IMR-90 (cell line): ENCODE measurements at places on chromosomes 16 and 17.
A peak's percentile ranks its signal among the peaks of the same experiment; 100 is the strongest.

DNA sequence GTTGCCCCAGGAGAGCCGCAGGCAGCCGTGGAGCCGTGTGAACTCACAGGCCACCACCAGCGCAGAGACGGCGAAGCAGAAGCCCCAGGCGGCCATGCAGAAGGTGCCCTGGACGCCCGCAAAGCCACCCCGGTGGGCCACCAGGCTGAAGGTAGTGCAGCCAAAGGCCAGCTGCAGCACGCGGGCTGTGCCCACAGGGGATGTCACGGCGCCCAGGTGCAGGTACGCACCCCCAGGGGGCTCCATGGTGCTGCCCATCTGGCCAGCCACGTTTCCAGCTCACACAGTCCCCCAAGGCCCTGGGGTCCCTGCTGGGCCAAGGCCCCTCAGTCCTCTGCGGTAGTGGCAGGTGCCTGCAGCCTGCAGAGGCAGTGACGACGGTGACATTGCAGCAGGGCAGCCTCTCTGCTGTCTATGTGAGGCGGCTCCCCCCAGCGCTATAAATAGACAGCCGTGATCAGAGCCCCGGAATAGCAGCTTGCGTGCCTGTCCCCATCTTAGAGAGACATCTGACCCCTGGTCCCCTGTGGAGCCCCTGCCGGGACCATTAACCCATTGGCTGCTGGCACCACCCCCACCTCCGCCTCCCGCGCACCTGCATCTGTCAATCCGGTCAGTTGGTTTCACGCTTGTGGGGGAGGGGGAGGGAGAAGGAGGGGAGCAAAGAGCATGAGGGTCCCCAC is 4.5 kb upstream of the PYCR1 start:
- no peak for DNase-seq

GRCh38 chr16:67872631-67873434 is at the start of gene EDC4:
TSS of gene EDC4 (plus strand) at chr16:67873052. CDS start at chr16:67873262, 210 bp downstream.
- peak; percentile 78 for DNase-seq

DNA sequence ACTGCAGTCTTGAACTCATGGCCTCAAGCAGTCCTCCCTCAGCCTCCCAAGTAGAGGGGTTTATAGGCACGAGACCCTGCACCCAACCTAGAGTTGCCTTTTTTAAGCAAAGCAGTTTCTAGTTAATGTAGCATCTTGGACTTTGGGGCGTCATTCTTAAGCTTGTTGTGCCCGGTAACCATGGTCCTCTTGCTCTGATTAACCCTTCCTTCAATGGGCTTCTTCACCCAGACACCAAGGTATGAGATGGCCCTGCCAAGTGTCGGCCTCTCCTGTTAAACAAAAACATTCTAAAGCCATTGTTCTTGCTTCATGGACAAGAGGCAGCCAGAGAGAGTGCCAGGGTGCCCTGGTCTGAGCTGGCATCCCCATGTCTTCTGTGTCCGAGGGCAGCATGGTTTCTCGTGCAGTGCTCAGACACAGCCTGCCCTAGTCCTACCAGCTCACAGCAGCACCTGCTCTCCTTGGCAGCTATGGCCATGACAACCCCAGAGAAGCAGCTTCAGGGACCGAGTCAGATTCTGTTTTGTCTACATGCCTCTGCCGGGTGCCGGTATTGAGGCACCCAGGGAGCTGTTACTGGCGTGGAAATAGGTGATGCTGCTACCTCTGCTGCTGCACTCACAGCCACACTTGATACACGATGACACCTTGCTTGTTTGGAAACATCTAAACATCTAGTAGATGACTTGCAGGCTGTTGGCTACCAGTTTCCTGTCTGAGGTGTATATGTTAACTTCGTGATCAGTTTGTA is 3.3 kb downstream of the RPL13 start:
- DNase-seq, result no peak

DNA sequence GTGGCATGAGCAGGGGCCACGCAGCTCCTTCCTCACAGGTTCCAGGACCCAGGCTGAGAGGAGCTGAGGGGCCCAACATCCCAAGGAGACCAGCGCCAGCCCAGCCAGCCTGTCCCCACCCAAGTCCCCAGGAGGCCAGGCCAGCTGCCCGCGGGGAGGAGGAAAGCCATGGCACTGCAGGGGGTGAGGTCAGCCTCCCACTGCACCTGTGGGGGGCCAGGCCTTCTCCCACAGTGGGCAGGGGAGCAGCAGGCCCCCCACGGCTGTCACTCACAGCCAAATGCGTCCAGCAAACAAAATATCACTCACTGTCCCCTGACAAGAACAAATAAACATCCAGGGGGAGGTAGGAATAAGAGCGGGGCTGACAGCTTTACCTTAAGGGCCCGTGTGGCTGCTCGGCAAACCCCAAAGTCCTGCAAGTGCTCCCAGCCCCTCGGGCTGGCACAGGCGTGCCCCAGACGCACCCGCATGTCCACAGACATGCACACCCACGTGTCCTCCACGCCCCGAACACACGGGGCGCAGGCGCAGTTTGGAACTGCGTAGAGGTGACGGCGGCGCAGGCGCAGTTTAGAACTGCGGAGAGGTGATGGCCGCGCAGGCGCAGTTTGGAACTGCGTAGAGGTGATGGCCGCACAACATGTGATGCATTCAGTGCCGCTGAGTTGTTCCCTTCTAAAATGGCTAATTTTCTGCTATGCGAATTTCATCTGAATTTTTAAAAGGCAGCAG is 291.1 kb downstream of the FOXL1 start:
- DNase-seq, result no peak

DNA sequence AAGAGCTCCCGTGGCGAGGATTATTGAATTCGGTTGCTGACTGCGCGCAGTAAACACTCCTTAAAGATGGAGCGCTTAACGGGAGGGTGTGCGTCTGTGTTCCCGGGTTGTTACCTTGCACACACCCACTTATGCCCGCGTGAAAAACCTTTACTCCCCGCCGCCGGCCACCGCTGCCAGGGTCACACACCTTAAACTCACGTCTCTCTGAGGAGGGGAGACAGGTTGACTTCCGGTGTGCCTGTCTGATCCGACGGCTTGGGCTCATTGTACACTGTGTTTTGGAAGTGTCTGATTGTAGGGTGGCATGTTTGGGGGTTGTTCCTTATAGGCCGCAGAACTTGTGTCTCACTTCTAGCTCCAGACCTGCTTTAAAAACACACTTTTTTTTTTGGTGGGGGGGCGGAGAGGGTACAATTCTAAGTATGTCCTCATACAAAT is 66.8 kb downstream of the KPNA2 start:
- DNase-seq, result no peak

- peak; percentile 21 for DNase-seq
Observed at GRCh38 chr17:46916211-46916610, 6.7 kb upstream of the GOSR2 start.

DNA sequence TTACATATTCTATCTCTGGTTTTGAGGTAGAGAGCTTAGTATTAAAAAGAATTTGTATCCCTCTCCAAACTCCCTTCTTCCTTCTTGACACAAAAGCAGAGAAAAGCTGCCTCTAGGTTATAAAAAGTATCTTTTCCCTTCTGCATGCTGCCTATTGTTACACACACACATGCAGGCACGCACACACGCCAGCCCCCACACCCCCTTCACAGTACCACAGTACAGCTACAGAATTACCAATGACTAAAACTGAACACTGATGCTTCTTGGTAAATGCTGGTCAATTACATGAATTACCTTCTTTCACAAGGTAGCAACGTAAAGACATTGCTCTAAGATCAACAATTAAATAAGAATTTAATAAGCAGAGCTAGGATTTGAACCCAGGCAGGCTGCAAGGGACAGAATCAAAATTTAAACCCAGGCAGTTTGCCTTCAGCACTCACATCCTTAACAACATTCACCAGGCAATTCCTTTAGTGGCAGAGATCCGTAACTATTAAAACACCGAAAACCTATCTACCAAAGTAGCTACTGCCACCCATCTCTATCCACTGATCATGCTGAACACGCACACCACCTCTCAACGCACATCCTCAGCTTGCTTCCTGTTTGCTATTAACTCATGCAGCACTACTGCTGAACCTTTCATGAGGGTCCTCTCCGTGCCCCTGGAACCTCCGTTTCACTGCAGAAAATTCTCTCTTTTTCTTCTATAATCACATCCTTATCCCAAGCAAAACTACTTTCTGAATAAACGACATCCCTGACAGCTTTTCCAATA is 37.8 kb downstream of the YWHAE start:
- no peak for DNase-seq

DNA sequence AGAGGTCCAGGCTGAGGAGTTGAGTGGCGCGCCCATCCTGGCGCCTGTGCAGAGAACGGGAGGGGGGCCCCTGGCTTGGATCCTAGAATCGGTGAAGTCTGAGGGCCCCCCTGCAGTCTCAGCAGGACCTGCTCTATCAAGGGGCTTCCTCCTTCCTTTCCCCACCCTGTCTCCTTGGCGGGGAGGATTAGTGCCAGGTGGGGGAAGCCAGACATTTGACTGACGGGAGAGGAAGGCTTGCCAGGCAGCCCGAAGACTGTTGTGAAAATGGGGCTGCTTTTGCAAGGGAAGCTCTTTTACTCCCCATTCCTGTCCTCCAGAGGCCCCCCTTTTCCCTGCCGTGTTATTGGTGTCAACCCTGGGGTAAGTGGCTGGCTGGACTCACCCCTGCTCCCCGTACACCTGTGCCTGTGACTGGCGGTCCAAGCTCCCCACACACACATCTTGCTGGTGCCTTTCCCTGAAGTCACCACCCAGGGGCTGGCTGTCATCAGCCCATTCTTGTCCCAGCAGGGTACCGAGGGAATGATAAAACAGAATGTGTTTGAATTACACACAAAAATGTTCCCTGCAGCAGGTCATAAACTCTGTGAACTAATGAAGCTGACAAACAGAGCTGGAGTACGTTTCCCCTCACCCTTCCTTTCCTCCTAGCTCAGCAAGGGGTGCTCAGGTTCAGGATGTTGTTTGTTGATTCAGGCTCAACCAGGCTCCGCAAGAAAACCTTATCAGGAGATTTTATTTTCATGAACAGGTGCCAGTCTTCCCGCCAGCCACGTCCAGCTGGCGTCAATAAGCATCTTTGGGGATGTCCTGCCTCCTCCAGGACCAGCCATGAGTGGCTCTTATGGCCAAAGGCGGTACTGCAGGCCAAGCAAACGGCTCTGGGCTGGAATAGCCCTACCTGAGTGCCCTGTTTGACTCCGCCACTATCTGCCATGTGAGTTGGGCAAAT is 4.4 kb upstream of the ARMC7 start:
- peak; percentile 40 for DNase-seq

DNA sequence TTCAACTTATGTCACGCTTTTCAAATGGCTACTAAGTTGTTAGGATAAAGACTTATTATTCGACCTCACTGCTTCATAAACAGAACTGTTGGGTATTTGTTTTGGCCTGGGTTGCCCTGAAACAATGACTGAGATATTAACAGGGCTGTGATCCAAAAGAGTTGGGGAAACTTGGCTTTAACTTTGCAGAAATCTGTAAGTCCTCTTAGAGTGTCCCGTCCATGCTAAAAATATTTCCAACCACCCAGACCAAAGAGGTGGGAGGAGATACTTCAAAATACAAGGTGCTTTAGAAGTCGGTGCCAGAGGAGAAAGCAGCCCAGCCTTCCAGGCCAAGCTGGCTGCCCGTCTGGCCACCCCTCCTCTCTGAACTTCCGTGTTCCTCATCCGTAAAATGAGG is 16.1 kb upstream of the SPATA32 start:
- DNase-seq, result peak; percentile 23

DNA sequence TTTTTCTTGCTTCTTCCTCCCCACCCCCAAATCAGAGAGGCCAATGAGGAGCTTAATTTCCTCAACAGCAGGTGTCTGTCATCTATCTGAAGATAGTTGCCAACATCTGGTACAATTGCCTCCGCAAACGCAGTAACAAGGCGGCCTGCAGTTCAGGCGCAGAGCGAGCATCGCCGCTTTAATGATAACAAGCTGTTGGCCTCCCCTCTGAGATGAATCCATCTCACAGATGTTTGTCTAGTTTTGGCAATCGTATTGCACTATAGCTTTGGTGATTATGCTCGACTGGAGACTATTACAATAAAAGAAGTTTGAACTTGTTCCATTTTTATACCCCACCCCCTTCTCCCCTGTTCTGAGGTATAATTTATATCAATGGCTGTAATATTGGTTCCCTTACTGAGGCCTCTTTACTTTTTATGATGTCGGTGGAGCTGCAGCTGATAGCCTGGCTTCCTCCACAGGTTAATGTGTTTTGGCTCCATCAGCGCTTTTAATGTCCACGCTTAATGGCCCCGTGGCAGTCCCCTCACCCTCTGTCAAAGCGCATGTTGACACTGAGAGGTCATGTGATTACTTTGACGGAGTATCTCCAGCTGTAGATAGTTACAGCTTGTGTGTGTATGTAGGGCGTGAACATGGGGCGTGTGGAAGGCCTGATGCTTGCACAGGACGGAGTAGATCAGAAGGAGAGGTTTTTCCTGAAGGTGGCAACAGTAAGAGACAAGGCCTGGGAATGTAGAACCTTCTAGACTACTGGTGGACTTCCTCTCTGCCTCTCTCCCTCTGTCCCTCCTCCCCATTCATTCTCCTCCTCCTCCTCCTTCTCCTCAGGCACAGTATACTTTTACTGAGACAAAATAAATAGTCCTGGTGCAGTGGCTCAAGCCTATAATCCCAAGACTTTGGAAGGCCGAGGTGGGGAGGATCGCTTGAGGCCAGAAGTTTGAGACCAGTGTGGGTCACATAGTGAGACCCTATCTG is 164.7 kb downstream of the MSI2 start:
- no peak for DNase-seq

- DNase-seq, result no peak
Observed at GRCh38 chr16:86828202-86828601, 249.9 kb downstream of the FOXL1 start.

DNA sequence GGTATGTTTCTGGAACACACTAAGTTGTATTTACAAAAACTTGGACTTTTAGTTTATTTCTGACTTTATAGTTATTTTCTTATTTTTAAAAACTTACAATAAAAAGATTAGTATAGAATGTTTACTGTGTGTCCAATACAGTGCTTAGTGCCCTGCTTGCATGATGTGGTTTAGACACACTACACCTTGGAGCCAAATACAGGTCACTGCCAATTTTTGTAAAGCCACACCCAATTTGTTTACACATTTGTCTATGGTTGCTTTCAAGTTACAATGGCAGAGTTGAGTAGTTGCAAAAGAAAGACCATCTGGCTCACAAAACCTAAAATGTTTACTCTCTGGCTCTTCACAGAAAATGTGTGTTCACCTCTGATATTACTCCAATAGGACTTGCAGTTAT is 807.1 kb downstream of the KCNJ2 start:
- no peak for DNase-seq

DNA sequence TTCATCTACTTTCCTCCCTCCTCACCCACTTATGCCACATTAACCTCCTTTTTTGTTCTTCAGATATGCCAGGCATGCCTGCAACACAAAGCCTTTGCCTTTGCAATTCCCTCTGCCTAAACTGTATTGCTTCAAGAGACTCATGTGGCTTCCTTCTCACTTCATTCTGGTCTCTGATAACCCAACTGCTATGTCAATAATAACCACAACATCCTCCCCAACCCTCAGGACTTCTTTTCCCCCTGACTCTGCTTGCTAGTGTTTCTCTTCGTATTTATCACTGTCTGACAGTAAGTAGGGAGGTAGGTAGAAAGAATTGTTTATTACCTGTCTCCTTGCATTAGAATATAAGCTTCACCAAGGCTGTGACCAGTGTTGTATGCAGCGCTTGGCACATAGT is 22.4 kb downstream of the RBL2 start:
- DNase-seq, result no peak
